Heart right ventricle (tissue), 16 donors: ENCODE measurements at places on chromosomes 11 and 22. TPM values are rescaled to one million over a fixed set of nuclear protein-coding genes. Genes with fewer than 3 reads are reported as not detected.

Gene MN1
- polyA plus RNA-seq: 3.4 TPM

Gene HEPN1
- polyA plus RNA-seq: not detected

Gene SMIM35
- not detected for polyA plus RNA-seq

Gene PPM1F
- 12.3 TPM for polyA plus RNA-seq

GRCh38 chr11:34348919-34349318, 8.9 kb downstream of the ABTB2 start:
- DNase-seq: no peak
- H3K4me1 ChIP-seq: peaks cover 47% of the 10 kb centered on the region
- peak overlapping the region; percentile 74 for H3K27ac ChIP-seq
- no peak overlapping the region for H3K4me3 ChIP-seq

DNA sequence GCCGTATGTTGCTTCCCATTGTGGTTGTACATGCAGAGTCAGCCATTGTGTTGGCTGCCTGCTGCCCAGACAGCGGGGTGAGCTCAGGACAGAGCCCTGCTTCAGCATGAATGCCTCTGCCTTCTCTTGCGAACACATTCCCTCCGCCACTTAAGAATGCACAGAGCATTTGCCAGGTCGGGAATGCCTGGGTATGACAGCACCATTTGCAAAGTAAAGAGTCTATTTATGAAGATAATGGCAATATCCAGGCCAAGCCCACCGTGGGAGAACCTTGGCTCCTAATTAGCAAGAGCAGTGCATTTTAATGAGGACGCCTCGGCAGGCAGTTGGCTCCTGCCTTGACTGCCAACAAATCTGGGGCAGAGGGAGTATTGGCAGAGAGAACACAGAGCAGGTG, 62.5 kb upstream of the SORL1 start:
- H3K4me3 ChIP-seq: no peak overlapping the region
- H3K4me1 ChIP-seq: no peaks in the 10 kb centered on the region
- H3K27ac ChIP-seq: peak overlapping the region; percentile 72
- no peaks in the 10 kb centered on the region for H3K27me3 ChIP-seq
- H3K36me3 ChIP-seq: no peaks in the 10 kb centered on the region

GRCh38 chr22:47174671-47175112, 412.2 kb downstream of the TBC1D22A start:
- H3K4me1 ChIP-seq: no peaks in the 10 kb centered on the region
- H3K27ac ChIP-seq: no peak overlapping the region
- H3K36me3 ChIP-seq: peaks cover 11% of the 10 kb centered on the region
- peak; percentile 30 for DNase-seq
- H3K27me3 ChIP-seq: no peaks in the 10 kb centered on the region

- H3K27me3 ChIP-seq: no peaks in the 10 kb centered on the region
- no peak overlapping the region for H3K4me3 ChIP-seq
Measured at GRCh38 chr11:46047520-46047919, 73.7 kb downstream of the PHF21A start.

- H3K36me3 ChIP-seq: peaks cover 6% of the 10 kb centered on the region
- H3K4me1 ChIP-seq: peaks cover 9% of the 10 kb centered on the region
- no peak overlapping the region for H3K4me3 ChIP-seq
- H3K27ac ChIP-seq: no peak overlapping the region
- H3K27me3 ChIP-seq: no peaks in the 10 kb centered on the region
- DNase-seq: no peak
Measured at GRCh38 chr11:111668980-111669379, 66.7 kb downstream of the SIK2 start.

GRCh38 chr11:103648670-103649400, 387.6 kb upstream of the DDI1 start:
- no peak overlapping the region for H3K4me3 ChIP-seq
- no peaks in the 10 kb centered on the region for H3K36me3 ChIP-seq
- no peaks in the 10 kb centered on the region for H3K4me1 ChIP-seq
- DNase-seq: no peak
- H3K27me3 ChIP-seq: no peaks in the 10 kb centered on the region
- no peak overlapping the region for H3K27ac ChIP-seq

- H3K36me3 ChIP-seq: no peaks in the 10 kb centered on the region
- DNase-seq: no peak
- H3K4me1 ChIP-seq: peaks cover 16% of the 10 kb centered on the region
- H3K27me3 ChIP-seq: no peaks in the 10 kb centered on the region
Measured at GRCh38 chr22:49973018-49973961, 12.7 kb downstream of the PIM3 start.
